Nephron progenitor cell (in vitro differentiated cells): ENCODE measurements at places on chromosomes 16 and 17.

DNA sequence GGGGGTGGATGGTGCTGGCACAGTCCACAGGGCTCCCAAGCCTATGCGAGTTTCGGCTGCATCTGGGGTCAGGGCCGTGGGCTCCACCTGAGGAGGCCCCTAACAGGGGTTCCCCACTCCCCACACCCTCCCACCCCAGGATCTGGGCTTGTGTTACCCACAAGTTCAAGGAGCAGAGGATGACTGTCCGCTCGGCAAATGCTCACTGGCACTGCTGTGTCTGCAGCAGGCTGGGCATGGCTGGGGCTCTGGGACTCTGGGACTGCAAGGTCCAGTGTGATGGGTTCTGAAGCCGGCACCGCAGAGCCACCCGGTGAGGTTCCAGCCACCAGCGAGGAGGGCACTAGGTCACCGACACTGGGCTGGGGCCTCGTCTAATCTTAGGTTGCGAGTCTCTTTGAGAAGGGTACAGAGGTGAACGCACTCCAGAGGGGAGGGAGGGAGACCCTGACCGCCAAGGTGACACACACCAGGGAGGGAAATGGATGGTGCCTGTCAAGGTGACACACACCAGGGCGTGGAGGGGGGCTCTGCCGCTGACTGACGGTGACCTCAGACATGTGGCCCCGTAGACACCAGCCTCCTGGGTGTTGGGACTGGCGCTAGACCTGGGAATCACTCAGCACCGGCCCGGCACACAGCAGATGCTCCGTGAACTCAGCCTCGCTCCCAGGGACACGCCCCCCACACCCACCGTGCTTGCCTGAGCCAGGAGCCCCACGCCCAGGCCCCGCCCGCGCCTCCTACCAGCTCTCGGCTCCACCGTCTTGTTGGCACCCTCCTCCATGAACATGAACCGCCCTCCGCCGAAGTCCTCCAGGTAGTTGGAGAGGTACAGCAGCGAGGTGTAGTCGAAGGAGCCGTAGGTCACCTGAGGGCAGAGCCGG is 20.5 kb upstream of the HEXD start:
- no peak for DNase-seq

GRCh38 chr16:23907903-23908302 is 72.1 kb downstream of the PRKCB start:
- DNase-seq, result no peak

GRCh38 chr16:12111223-12111622 is 134.7 kb downstream of the SNX29 start:
- no peak for DNase-seq

DNA sequence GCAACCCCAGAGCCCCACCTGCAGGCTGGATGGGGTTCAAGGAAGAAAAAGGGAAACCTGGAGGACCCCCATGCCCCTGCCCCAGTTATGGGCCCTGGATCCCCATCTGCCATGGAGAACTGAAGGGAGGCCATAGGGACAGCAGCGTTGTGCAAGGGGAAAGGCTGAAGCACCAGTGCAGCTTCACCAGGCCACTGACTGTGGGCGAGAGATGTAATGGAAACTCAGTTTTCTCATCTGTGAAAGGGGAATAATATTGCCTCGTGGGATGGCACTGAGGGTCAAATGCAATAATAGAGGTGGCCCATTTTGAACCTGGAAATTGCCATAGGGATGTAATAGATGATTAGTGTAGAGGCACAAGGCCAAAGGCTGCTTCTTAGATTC is 9.9 kb upstream of the TSPOAP1 start:
- DNase-seq, result no peak

DNA sequence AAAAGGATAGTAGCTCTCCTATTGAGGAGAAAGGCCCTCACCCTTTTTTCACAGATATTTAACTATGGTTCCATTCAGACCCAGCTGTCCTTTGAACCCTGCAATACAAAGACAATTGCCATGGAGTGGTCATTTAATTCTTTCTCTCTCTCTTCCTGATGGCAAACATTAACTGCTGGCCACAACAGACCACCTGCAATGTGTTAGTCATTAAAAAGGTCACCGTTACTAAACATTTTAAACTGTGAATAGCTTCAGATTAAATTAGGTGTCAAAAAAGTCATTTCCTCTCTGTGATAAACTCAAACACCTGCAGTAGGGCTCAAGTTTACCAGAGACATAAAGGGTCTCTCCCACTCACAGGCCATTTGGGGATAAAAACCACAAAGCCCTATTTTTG is 697.2 kb downstream of the TOX3 start:
- no peak for DNase-seq

- peak; percentile 64 for DNase-seq
These were observed 743 bp downstream of the WIPI1 start for GRCh38 chr17:68456339-68457167.

GRCh38 chr16:46908540-46909372 is 24.6 kb downstream of the GPT2 start:
- peak; percentile 85 for DNase-seq

GRCh38 chr17:21198411-21198810 is 15.6 kb downstream of the TMEM11 start:
- no peak for DNase-seq

DNA sequence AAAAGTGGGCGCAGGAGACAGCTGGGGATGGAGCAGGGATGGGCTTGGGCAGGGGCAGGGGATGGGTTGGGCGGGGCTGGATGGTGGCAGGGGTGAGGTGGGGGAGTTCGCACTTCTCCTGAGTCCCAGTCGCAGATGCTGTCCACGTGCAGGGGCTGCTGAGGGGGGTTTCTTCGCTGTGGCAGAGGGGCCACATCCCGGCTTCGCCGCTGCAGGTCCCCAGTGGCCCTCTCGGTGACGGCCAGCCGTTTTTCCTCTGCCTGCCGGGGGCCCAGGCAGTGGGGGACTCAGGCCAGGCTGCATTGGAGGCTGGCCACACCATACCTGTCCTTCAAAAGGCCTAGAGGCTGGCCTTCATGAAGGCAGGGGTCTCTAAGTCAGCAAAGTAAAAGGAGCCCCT is 8.3 kb downstream of the EVPL start:
- no peak for DNase-seq

GRCh38 chr16:82440336-82440735 is 186.4 kb upstream of the CDH13 start:
- DNase-seq, result no peak

DNA sequence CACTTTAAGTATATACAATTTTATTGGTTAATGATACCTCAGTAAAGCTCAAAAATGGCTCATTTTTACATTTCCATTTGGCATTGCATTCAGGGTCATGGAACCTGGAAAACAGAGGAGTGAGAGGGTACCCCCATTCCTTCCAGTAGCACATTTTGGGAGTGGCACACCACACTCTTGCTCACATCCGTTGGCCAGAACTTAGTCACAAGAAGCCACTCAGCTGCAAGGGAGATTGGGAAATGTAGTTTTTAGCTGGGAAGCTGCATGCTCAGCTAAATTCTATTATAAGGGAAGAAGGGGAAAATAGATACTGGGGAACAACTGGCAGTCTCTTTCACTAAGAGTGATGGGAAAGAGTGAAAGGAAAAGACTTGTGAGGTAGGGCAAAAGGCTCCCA is 102.5 kb upstream of the TMEM97 start:
- no peak for DNase-seq

- no peak for DNase-seq
These were observed 4.3 kb upstream of the ZDHHC7 start for GRCh38 chr16:85015481-85016187.

DNA sequence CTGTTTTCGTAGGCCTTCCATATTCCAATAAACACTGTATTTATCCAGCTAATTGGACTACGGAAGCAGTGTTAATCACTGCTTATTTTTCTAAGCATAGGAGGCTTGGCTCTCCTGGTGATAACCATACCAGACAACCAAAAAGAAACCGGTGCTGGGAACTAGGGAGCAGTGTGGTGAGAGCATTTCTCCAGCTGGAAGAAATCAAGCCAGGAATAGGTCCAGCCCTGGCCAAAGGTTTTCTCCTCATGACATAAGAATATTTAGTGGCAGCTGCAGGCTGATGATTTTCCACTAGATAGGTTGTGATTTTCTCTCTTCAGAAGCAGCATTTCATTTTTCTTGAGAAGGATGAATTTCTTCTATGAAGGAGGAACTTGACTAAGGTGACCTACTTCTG is 141.5 kb downstream of the TRIM37 start:
- no peak for DNase-seq

GRCh38 chr17:50916708-50917417 is 50.7 kb upstream of the TOB1 start:
- no peak for DNase-seq

DNA sequence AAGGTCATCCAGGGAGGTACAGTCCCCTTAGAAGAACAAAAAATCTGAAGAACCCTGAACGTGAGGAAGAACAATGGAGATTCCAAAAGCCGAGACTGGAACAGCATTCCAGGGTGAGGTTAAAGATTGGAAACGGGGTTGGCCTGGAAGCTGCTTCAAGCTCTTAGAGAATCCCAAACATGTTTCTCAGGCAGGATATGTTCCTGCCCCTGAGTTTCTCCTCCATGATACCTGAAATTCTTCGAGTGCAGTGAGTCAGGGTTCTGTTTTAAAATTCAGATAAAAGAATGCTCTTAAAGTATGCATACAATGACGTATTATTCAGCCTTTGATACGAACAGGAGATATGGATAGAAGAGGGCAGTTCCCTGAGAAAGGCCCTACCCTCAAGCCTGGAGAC is 293.1 kb downstream of the HS3ST3B1 start:
- DNase-seq, result no peak

GRCh38 chr17:36463916-36464764 is 22.3 kb upstream of the ZNHIT3 start:
- DNase-seq, result peak; percentile 94

GRCh38 chr17:38543403-38544174 is 62.2 kb downstream of the SRCIN1 start:
- DNase-seq, result no peak
